Activated T-helper 9 cell treated with anti-CD3 and anti-CD28 coated beads, Interleukin-2, amount 50 U/mL, for 16 hours (primary cell): ENCODE measurements at places on chromosomes 4 and X.

- DNase-seq, result no peak
These were observed 61.3 kb downstream of the HOPX start for GRCh38 chr4:56619816-56620215.

DNA sequence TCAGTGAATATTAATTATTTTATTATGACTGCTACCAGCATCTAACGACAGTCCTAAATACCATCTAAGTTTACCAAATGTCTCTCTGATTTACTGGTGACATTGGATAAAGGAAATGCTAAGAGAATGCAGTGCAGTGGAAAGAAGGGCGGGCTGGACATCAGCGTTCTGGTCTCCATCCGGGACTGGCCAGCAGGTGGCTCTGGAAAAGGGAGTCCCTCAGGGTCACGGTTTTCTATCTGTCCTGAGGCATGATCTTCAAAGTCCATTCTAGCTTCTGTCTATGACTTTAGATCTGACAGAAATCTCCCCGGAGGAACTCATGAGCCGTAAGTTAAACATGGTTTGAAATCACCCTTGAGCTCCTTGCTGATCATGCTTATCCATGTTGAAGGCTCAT, 3.3 kb downstream of the TRIM2 start:
- no peak for DNase-seq

- DNase-seq, result no peak
These were observed 31.1 kb upstream of the TBC1D14 start for GRCh38 chr4:6878451-6879059.

DNA sequence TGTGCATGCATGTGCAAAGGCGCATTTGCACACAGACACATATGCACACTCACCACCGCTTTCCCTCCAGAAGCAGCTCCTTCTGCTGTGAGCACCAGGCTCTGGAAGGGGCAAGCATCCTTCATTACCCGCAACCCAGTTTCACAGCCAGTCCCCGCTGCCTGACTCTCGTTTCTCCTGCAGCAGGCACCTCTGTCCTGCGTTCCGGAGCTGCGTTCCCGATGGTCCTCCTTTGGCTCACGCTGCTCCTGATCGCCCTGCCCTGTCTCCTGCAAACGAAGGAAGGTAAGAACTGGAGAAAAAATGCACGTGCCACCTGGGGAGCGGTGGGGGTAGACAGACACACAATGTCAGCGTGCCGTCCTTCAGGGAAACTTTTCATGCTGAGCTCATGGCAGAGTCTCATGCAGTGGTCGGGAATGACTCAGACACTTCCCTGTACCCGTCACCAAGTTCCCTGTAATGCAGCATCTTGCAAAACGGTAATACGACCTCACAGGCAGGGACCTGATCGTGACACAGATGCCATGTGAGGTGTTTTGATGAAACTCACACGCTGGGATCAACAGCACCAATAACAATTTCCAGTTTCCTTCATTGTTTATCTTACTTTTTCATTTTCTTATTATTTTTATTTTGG, 5.1 kb downstream of the IL3RA start:
- DNase-seq, result no peak

- DNase-seq, result no peak
These were observed 76.0 kb upstream of the AP1S2 start for GRCh38 chrX:15930585-15930984.

DNA sequence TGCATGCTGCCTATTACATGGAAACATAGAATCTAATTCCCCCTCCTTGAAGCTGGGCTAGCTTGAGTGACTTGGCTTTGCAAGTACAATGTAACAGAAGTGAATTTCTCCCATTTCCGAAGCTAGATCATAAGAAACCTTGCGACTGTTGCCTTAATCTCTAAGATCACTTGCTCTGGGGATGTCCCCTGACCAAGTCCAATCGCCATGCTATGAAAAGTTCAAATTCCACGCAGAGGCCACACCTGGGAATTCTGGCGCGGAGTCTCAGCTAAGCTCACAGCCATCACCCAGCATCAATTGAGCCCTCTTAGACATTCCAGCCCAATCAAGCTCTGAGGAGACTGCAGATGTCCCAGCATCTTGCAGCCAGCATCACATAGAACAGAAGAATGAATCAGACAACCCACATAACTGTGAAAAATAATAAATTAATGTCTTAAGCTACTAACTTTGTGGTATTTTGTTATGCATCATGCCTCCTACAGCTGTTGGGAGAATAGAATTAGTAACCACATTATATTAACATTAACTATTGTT, 27.0 kb downstream of the GPM6A start:
- no peak for DNase-seq

- no peak for DNase-seq
These were observed 29.4 kb downstream of the ELF4 start for GRCh38 chrX:130080791-130081367.

DNA sequence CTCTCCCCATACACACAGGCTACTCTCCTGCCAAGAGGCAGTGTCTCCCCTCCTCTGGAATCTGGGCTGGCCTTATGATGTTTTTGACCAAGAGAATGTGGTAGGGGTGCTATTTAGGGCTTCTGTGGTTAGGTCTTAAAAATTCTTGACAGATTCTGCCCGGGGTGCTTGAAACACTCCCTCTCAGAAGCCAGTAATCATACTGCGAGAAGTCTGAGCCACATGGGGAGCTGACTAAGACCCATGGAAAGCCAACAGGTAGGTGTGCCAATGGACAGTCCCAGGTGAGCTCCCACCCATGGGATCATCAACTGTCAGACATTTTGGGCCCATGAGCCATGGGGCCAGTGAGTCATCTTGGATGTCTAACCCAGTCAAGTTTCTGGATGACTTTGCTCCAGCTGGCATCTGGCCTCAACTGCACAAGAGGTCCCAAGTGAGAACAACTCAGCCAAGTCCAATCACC, 315.7 kb downstream of the FBXW7 start:
- no peak for DNase-seq

DNA sequence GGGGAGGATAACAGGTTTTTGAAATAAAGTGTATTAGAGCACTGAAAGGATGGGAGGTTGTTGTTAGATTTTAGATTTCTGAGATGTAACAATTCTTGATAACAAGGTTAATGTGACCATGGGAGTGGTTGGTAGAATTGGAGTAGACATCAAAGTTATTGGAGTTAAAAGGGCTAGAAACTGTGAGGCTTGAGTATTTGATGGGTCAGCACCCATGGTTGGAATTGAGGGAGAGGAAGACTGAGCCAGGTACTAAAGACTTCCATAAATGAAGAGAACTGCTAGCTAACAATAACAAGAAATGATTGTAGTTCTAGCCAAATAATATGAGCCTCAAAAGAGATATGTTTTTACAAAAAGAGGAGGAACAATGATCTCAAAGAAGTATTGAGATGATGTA, 98.8 kb downstream of the HEPH start:
- no peak for DNase-seq

DNA sequence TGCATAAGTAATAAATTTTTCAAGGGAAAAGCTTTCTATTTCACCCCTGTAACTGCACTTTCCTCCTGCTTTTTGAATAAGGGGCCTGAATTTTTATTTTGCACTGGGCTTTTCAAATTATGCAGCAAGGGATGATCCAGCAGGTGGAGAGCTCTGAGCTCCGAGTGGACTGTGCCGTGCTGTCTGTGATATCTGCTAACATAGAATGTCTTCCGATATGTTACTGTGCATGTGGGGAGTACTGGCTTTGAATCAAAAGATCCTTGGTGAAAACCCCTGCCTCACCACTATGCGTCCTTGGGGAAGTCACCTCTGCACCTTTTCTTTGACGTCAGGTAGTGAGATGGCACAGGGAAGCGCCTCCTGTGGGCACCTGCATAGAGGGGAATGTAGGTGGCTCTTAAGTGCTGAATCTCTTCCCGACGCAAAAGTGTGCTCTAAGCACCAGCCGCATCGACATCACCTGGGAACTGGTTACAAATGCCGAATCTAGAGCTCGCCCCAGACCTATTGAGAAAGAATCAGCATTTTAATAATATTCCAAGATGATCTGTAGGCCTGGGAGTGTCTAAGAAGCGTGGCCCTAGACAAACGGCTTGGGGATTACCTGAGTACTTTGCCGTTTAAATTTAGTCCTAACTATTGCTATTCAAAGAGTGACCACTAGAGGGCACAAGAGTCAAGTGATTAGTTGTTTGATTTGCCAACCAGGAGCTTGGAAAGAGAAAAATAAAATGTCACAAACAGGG, 19.2 kb upstream of the WFS1 start:
- DNase-seq, result no peak

DNA sequence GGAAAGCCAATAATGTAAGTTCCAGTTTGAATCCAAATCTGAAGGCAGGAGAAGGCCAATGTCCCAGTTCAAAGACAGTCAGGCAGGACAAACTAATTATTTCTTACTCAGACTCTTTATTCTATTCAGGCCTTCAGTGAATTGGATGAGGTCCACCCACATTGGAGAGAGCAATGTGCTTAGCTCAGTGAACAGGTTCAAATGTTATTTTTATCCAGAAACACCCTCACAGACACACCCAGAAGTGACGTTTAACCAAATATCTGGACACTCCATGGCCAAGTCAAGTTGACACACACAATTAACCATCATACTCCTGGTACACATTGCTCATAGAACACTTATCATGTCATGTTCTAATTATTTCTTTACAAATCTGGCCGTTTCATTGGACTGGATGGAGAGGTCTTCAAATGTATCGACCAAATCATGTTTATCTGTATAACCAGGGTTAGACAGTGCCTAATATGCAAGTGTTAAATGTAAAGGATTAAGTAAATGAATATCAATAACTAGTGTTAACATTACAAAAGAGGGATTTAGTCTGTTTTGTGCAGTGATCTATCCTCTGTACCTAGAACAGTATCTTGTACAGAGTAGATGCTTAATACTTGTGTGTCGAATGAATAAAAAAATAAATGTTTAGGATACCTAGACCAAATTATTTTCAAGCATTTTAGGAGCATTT, 27.1 kb upstream of the XK start:
- no peak for DNase-seq

GRCh38 chr4:171378323-171378722, 434.9 kb upstream of the GALNTL6 start:
- no peak for DNase-seq
